ENCODE measurements at places on chromosomes 2 and 18.

GRCh38 chr2:110827511-110827910 lies 95.1 kb downstream of the ACOXL start:
- DNase-seq, result no peak

- no peak for DNase-seq
These were observed 124.2 kb upstream of the ITGB6 start for GRCh38 chr2:160324161-160324800.

- DNase-seq, result no peak
These were observed 79.3 kb downstream of the CEP192 start for GRCh38 chr18:13070460-13070859.

- DNase-seq, result no peak
These were observed 36.4 kb downstream of the STK39 start for GRCh38 chr2:168210895-168211570.

DNA sequence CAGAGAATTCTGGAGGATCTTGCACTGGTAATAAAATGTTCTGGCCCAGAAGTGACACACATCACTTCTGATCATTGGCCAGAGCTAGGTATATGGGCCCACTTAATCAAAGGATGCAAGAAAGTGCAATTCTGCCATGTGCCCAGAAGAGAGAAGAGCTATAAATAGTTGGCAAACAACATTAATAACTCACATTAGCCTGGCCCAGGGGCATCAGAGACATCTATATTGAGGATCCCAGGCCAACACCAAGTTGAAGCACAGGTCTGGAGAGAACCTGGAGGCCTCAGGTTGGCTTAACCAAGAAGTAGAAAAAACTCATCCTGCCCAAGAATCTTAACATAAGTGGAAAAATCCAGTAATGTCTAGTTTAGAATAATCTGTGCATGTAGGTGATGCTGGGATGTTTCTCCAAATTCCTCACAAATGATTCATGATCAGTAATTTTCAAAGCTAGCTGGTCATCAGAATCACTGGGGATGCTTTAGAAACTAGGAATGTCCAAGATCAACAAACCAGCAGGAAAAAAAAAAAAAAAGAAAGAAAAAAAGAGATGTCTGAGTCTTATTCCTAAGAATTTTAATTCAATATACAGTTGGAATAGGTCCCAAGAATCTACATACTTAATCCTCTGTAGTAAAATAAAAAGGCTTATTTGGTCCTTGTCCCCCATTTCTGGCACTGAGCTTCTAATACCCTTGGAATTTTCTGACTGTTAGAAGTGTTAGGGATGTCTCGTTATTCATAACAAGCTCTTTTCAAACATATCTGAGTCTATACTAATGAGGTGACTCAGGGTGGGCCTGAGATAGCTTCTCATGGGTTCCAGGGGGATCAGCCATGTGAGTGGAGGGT lies 35.0 kb upstream of the EVA1A start:
- DNase-seq, result no peak

DNA sequence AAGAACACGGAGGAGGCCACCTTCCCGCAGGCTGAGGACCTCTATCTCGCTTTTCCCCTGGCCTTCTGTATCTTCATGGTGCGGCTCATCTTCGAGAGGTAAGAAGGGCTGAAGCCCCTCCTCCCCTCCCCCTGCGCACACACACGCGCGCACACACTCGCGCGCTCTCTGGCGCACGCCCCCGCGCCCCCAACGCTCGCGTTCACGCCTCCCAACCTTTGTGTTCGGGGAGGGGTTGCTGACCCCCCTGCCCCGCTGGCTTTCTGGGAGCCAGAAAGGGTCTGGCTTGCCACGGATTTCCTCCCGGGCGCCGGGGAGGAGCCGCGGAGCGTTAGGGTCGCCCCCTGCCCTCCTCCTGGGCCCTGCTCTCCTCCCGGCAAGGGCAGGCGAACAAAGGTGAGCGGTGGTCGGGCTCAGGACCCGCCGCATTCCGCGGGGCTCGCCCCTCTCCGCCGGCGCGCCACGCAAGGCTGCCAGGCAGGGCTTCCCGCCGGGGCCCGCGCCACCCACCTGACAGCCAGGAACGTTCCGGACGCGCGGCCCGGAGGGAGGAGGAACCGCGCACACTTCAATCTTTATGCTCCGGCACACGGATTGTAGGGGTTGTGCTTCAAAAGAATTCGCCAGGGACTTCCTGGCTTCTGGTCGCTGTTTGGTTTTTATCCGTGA lies 583 bp downstream of the CERS6 start:
- DNase-seq, result peak; percentile 11

DNA sequence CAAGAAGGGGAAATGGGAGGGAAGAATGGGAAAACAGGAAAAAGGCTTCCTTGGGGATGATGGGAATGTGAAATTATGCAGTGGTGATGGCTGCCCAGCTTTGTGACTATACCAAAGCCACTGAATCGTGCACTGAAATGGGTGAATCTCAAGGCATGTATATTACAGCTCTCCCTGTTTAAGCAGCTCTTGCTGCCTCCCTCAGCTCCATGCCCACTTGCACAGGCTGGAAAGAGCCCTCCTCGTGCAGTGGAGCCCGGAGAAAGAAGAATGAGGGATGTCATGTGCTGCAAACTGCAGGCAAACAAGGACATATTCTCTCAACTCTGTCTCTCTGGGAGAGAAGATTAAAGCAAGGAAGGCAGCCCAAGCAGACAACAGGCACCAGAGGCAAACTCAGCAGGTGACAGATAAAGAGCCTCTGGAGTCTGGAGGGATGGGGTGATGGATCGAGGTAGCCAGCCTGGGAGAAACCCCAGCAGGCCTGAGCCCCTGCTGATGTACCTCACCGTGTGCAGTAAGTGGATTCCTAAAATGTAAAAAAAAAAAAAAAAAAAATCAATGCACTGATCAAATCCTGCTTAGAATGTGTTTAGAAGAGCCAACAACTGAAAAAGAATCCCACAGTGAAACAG lies 62.4 kb upstream of the SLC66A3 start:
- no peak for DNase-seq

DNA sequence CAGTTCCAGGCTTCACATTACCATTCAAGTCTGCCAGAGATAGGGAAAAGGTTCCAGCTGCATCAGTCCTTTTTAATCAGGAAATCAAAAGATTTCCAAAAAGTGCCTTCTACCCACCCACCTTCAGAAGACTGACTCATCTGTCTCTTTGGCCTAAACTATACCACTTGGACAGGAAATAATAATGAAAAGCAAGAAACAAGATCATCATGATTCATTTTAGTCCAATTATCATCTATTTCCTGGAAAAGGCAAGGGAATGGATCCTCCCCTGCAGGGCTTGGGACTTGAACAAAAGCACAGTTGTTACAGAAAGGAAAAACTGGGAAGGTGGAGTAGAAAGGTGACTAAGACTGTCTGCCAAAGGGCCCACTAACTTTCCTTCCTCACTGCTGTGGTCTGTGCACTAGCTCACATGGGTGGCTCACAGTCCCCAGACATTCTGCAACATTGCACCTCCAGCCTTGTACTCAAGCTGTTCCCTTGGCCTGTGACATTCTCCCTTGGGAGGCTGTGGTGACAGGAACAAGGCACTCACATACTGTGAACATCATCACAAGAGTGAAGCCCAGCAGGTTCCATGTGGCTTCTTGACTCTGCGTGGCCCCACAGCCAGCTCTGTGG lies 75.3 kb downstream of the VSNL1 start:
- no peak for DNase-seq

GRCh38 chr2:81876624-81877023 lies 1572.1 kb upstream of the LRRTM1 start:
- no peak for DNase-seq

- DNase-seq, result no peak
These were observed 687.2 kb downstream of the RNF144A start for GRCh38 chr2:7604456-7604855.

Data from GM12891 (cell line).